Forelimb muscle (tissue), 1 donor: ENCODE measurements at places on chromosomes 16 and 17. TPM values are rescaled to one million over a fixed set of nuclear protein-coding genes. Genes with fewer than 3 reads are reported as not detected.

DNA sequence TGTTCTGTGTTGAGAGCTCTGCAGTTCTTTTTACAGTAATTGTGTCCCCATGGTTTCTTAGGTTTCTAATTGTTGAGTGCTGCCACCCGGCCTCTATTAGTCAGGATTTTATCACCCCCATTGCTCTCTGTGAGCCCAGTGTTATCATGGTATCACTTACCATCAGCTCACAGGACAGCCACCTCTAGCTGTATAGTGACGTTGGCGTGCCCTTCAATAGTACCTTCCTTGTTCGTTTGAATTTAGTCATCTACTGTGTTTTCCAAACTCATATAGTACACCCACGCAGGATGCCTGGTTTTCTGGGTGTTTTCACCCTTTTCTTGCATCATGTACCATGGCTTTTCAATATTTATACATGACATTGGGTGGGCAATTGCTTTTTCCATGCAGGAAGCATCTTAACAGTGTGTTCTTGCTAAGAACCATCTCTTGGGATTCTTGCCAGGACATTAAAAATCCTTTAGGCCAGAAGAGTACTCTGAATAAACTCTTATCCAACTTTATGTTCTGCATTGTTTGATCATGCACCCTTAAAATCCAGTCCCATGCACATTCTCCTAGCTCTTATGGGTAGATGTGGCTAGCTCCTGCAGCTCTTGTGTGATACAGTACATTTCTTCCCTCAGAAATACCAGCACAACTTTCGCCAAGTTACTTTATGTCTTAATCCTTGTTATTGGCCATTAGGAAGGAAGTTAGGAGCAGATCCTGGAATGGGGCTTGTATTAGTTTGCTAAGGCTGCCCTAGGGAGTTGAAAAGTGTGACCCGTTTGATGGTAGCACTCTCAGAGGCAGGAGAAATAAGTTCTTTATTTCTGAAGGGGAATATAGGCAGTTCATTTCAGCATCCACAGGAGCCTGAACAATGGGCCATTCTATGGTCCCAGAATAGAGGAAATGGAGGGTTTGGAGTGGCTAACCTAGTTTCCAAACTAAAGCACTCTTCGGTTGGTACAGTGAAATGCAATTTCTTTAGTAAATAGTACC, 11.3 kb upstream of the ABCA10 start:
- no peak for DNase-seq

GRCh38 chr16:89052890-89053724, 40.5 kb upstream of the ACSF3 start:
- no peak for DNase-seq

- no peak for DNase-seq
Measured at GRCh38 chr17:38539386-38539785, 66.4 kb downstream of the SRCIN1 start.

DNA sequence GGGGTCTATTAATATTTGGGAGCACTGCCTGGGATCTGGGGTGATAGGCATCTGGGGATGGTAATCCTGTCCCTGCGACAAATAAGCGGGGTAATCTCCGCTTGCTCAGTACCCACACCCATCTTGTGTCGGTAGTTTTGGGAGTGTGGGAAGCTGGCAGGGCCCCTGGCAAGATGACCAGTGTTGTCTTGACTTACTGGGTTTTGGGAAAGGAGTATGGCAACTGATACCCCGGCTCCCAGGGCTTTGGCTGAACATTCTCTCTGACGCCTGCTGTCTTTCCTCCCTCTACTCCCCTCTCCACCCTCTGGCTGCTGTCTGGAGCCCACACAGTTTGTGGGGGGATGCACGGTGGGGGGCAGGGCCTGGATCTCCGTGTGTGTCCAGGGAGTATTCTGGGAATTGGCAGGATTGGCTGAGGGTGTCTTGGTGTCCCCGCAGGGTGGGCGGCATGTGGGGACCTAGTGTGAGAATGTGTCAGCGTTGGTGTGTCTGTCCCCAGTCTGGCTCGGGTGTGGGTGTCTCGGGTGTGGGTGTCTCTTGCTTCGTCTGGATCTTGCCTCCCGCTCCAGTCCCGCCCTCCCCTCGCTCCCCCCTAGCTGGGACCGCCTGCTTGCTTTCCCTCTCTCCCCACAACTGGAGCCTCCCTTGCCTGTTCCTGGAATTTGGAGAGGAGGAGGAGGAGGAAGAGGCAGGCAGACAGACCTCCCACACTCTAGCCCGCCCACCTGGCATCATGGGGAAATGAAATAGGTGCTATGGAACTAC, 12.0 kb downstream of the RARA start:
- no peak for DNase-seq

DNA sequence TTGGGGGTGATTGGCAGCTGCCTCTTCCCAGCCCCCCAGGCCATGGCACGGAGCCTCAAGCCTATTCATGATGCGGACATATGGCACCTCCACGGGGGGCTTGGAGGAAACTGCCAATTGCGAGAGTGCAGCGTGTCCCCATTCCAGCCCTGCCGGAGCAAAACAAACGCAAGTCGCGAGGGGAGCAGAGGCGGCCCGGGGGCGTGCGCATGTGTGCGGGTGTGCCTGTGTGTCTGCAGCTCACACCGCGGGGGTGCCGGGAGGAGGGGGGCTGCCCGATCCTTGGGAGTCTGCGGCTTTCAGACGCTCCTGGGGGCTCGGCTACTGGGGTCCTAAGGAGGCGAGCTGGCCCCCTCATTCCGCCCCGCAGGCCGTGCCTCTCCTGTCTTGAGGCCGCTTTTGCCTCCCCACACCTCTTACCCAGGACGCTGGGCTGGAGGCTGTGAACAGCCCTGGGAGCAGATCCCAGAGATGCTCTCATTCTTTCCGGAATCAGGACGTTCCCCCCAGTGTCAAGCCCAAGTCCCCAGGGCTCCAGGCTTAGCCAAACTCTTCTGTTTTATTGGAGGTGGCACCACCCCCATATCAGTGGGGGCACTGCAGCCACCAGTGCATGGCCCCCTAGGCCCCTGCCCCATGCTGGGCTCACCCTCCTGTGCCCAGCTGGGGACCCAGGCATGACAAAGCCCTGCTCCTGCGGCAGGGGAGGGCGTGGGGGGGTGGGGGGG, 29.1 kb downstream of the ENDOV start:
- no peak for DNase-seq

DNA sequence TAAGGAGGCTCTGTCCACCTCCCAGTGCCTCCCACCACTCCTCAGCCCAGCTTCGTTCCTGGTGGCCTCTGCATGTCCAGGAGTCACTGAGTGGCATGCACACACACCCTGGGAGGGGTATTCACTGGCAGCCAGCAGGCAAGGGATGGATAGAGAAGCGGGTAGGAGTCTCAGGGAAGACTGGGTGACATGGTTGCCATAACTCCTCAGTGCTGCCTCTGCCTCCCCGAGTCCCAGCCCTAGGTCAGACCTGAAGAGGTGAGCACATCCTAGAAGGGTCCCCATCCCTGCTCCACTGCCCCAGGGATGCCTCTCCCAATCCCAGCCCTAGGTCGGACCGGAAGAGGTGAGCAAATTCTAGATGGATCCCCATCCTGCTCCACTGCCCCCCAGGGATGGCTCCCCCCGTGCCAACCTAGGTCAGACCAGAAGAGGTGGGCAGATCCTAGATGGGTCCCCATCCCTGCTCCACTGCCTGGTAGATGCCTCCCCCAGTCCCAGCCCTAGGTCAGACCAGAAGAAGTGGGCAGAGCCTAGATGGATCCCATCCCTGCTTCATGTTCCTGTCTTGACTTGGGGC, 197.0 kb downstream of the IRF8 start:
- DNase-seq, result no peak

TBX6 gene
- 0.77 TPM for polyA plus RNA-seq
